Stimulated activated CD8-positive, alpha-beta memory T cell treated with anti-CD3 and anti-CD28 coated beads, Interleukin-12 subunit alpha, Interleukin-12 subunit beta, amount 100 ng/mL, for 4 hours (primary cell): ENCODE measurements at places on chromosomes 5 and 9.

DNA sequence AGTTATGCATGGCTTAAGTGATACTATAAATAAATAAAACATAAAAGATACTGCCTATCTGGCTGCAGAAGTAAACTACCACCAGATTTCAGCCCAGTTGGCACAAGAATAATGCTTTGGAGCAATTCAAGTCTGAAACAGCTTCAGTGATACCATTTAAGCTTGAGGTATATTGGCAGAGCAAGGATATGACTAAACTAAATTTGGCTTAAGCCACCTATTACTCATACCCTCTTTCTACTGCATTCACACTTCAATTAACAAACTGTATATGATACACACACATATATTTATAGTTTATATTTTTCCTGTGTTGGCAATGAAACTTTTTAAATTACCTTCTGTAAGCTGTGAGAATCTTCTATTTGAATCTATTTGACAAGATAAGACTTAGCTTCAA lies 431.9 kb downstream of the ANXA1 start:
- no peak for DNase-seq

DNA sequence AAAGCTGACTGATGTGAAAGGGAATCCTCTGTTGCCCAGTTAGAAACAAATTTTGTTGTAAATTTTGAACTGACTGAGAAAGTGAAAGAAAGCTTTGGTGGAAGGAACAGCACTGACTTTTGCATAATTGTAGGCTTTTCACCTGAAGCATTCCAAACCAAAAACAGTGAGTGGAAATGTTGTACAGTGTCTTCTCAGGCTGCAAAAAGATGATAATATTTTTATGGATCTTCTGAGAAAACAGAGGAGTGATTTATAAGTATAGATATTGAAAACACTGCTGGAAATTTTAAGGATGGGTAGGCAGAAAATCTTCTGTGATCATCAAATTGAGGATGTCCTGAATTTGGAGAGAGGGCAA lies 40.0 kb downstream of the LURAP1L start:
- no peak for DNase-seq

GRCh38 chr9:18384066-18384465 lies 89.9 kb upstream of the ADAMTSL1 start:
- no peak for DNase-seq

DNA sequence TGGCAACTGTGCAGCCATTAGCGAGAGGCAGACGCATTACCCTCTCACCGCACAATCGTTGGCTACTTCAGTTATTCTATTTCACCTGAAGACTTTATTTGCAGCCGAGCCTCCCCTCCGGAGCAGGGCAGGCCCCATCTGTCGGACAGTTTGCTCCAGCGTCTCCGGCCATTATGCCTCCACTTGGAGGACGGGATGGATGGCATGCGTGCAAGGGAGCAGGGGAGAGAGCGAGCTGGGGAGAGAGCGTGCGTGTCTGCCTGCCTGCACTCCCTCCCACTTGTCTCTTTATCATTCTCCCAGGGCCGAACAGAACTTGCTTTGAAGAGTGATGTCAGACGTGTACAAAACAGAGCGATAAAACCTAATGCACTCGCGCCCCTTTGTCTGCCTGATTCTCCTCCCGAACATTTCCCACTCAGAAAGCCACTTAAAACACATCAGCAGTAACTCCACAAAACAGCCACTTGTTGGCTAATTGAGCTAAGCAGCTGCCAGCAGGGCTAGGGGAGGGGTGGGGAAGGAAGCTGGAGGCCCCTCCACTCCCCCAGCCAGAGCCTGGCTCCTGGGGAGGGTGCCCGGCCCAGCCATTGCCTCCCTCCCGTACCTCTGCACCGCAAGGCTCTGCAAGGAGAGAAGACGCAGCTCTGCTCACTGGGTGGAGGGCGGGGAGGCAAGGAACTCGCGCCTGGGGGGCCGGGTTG lies 43.4 kb upstream of the FUBP3 start:
- DNase-seq, result no peak

DNA sequence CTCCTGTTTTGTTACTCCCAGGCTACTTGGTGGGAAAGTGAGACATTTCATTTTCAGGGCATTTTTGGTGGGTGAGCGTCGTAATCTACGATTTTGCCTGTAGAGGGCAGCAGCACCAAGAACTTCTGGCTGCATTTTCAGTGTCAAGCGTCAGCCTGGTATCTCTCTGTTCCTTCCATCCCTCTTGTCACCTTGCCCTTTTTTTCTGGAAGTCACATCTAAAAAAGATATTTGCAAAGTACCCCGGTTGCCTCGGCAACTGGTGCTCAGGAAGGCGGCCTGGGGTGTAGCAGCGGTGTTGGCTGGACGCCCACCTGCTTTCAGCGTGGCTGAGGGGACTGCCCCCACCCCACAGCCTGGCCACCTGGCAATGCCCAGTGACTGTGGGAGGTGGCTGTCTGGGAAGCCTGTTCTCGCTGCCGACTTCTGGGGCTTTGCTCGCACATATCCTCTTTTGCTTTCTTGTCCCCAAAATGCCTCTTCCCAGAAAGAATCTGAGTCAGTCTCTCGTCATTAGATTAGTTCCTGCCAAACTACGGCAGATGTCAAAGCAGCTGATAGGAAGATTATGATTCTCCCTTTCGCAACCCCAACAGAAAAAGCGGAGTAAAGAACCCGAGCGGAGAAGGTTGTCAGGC lies 84.5 kb downstream of the ACER2 start:
- no peak for DNase-seq

DNA sequence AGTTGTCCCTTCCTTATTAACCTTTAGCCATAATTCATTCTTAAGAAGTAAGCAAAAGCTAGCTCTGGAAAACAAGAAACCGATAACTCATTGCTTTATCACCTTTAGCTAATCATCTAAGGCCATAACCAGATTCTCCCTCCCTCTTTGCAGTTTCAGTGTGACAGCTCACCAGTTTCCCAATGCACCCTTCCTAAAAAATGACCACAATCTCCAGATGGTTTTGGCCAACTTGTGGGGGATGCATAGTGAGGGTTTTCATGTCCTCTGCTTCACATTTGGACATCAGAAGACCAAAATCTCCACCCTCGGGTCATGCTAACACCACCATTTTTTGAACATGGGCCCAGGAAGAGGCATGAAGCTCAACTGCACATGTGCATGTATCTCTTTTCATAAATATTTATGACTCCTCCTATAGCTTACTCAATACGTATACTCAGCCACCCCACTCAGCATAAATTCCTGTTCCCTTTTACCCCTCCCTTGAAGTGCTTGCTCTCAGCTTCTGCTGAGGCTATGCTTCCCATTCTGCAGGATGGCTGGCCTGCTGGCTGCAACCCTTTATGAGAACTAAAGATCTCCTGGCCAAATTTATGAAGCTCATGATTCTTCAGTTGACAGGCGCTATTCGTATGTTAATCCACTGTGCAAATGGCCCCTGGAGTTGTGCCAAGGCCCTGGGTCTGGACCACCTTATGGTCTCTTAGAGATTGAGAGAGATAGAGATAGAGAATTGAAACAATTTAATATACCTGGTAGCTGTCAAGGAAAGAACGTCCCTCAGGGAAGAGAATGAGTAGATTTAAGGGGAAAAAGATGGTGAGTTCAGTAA lies 14.8 kb downstream of the PPP3R2 start:
- DNase-seq, result no peak

GRCh38 chr9:133701321-133701980 lies 36.7 kb downstream of the SARDH start:
- peak; percentile 37 for DNase-seq

DNA sequence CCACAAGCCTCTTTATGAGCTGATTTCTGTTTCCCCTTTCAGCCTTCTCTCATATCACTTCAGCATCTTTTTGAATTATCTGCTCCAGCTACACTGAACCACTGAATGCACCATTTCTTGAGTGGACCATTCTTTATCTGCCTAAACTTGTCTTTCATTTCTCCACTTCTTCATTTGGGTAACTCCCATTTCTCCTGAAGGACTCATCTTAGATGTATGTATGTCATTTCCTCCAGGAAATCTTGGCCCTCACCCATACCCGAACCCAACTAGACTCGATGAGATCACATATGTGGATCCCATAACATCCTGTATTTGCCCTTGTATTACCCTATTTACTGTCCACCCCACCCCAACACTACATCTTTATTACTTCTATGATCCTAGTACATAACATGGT lies 249.8 kb downstream of the KIF4B start:
- no peak for DNase-seq

- DNase-seq, result no peak
Measured at GRCh38 chr5:113759505-113759904, 246.0 kb downstream of the YTHDC2 start.

DNA sequence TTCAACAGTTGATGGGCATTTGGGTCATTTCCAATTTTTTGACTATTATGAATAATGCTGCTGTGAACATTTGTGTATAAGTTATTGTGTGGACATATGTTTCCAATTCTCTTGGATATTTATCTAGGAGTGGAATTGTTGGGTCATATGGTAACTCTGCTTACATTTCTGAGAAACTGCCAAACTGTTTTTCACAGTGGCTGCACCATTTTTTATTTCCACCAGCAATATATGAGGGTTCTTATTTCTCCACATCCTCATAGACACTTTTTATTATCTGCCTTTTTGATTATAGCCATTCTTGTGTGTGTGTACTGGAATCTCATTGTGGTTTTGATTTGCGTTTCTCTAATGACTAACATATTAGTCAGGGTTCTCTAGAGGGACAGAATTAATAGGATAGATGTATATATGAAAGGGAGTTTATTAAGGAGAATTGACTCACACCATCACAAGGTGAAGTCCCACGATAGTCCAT lies 14.7 kb upstream of the MED27 start:
- no peak for DNase-seq

GRCh38 chr9:127611899-127612790 lies at the start of gene STXBP1:
TSS of gene STXBP1 (plus strand) at chr9:127612277. CDS start at chr9:127612404, 127 bp downstream.
- DNase-seq, result peak; percentile 81
